NCI-H2029 (cell line): ENCODE measurements at places on chromosomes 2 and 18.
A peak's percentile ranks its signal among the peaks of the same experiment; 100 is the strongest.

DNA sequence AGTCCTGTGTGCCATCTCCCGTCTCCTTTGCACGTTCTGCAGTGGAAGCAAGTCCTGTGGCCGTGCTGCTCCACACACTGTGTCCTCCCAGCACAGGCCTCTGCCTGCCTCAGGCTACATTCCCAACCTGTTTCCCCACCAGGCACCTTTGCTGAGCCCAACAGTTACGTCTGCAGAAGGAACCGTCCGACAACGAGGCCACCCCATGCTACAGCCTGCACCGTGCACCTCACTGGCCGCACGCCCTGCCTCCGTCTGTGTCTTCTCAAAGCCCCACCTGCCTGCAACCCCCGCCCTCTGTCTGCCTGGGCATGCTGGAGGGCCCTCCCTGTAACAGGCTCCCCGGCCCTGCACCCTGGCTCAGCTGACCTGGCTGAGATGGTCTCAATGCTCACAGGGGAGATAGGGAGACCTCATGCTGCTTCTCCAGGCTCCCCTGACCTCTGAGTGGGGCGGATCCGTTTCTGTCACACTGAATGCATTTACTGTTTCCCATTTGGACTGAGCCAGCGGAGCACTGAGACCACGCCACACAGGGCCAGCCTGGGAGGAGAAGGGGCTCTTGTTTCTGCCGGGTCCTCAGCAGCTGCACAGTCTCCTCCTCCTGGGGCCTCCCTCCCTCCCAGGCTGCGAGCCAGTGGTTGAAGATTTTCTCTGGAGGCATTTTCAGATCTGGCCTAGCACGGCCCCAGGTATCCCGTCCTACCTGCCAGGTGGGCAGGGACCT is 109.1 kb upstream of the OTOS start:
- no peak for DNase-seq

GRCh38 chr2:233414777-233415570 is 60.7 kb downstream of the DGKD start:
- peak; percentile 71 for DNase-seq

DNA sequence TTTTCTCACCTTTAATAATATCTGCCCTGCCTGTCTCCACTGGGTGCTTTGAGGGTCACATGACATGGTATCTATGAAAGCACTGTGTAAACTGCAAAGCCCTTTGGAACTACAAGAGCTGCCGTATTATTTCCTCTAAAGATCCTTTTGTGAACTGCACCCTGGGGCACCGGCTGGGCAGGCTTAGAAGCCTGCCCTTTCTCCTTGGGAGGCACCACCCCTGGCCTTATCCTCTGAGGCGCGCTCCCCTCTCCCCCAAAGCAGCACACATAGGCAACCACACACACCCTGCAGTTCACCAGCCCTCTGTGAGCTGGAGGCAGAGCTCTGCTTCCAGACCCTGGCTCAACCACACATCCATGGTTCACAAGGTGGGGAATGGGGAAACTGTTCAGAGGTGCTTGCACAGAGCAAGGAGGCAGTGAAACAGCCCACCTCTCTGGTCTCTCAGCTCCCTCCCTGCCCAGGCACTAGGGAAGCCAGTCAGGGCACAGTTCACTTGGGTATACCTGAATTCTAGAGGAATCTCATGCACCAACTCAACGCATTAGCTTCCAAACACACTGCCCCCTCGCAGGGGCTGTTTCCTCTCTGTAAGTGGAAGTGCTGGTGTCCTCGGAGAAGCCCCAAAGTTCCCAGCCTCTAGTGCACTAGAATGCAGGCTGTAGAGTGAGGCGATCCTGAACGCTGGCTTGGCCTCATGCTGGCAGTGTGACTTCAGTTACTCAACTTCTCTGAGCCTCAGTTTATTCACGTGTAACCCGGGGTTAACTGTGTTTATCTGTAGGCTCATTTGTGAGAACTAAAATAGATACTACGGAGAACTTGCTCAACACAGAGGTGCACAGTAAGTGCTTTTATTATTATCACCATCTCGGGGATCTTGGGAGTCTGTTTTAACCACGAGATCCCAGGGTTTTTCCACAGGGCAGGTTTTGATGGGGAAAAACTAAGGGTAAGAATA is 11.0 kb downstream of the SIGLEC15 start:
- no peak for DNase-seq

DNA sequence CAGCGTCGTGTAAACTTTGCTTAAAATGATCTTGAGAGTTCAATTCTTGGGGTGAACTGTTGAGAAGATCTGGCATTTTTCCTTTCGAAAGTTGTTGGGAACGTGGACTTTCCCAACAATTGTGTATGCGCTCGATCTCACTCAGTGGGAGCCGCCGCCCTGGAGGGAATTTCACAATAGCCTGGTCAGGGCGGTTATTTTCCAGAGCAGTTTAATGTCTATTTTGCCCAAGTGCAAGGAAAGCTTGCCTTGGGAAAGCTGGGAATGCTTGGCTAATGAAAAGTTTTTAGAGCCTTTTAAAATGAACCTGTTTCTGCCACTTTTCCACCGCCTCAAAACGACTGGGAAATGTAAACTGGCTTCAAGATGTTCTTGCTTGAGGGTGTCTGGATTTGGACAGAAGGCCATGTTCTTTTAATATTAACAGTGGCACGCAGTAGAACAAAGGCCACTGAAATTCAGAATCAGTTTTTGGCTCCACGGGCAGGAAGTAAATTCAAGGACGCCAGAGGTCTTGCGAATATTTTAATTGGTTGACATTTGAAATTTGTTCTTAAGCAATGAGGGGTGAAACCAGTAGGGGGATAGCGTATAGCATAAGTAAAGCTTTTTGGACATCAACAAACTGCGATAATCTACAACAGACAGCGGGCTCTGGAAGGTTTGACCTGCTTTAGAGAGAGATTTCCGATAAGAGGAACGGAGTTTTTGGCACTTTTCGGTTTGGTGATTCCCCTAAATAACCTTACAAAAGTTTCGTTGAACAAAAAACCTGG is 1.2 kb downstream of the CFLAR start:
- DNase-seq = peak; percentile 55

DNA sequence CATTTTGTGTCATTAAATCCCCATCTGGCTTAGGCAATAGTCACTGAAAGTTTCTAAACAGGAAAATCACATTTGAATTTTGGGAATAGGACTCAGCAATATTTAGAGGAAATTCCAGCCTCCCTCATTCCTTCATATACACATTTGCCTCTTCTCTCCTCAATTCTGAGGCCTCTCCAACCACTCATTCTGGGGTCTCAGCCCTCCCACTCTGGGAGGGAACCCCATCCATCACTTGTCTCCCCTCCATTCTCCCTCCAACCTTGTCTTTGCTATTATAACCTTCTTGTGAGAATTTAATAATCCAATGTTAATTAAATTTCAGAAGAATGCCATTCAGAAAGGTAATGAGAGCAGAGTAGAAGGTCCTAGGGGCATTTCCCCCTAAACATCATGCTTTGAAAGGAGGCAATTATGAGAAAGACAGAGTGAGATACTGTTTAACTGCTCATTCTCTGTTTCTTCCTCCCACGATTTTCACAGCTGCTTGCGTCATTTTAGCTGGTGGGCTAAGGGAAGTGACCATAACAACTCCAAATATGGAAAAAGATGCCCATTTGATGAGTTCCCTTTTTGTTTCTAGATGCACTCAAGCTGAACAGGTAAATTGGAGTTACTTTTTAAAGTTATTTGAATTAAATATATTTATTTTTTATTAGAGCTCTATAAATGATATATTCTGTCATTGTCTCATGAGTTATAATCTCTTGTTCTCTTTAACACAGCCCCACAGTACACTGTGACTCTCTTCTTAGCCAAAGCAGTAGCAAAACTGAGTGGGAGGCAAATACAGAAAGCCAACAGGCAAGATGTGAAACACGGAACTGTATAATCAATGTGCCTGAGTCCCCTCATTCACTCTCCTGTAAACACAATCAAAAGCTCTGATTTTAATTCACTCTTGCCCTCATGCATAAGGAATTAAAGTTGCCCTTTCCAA is 135.1 kb downstream of the DLGAP1 start:
- DNase-seq = no peak

DNA sequence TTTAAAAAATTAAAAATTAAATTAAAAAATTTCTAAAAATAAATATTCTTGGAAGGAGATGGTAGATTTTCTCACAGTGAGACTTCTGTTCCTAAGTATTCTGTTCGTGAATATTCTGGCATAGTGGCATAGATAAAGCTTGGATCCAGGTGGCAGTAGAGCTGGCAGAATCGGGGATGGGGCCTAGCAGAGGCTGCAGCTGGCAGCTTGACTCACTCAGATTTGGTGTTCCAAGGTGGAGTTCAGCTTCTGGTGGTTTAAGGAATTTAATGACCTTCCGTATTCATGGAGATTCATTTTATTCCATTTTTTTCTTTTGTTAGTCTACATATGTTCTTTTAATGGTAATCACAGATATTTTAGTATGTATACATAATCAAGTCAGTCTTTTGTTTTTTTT is 19.9 kb downstream of the ARMC9 start:
- no peak for DNase-seq

DNA sequence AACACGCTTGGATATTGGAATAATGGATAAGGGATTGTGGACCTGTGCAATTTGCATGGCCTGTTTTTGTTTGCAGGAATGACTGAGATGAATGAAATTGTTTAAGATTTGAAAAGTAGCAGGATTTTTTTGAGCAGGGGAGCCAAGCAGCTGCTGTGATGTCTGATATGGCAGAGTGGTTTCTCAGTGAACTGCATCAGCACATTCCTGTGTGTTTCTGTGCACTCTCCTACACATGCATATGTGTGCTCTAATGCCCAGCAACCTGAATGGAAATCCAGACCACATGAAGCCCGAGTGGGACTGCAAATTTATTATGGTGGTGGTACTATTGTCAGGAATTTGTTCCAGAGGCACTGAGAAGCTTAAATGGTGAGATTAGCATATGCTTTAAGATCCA is 161.7 kb downstream of the PARD3B start:
- DNase-seq = no peak

GRCh38 chr2:793236-793635 is 116.0 kb upstream of the TMEM18 start:
- no peak for DNase-seq

GRCh38 chr2:191347881-191348280 is 102.7 kb downstream of the MYO1B start:
- DNase-seq = no peak

DNA sequence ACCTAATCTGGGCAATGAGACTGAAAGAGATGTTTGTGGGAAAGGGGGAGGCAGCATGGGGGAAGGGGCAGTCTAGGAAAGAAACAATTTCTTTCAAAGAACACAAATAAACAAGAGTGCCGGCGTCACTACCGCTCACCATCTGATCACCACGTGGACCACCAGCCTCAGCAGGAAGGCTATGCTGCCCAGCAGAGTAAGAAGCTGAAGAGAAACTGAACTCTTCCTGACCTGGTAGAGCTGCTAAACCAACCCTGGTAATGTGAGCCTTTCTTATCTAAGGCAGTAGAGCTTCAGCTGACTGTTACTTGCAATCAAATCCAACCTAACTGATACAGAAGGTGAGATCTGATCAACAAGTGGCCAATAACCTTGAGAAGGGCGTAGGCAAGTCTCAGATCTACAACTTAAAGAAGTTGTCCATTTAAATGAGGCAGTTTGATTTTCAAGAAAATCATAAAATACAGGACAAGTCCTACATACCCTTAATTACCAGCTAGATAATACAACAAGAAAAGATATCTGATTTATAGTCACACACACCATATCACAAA is 44.2 kb upstream of the SPTBN1 start:
- no peak for DNase-seq

DNA sequence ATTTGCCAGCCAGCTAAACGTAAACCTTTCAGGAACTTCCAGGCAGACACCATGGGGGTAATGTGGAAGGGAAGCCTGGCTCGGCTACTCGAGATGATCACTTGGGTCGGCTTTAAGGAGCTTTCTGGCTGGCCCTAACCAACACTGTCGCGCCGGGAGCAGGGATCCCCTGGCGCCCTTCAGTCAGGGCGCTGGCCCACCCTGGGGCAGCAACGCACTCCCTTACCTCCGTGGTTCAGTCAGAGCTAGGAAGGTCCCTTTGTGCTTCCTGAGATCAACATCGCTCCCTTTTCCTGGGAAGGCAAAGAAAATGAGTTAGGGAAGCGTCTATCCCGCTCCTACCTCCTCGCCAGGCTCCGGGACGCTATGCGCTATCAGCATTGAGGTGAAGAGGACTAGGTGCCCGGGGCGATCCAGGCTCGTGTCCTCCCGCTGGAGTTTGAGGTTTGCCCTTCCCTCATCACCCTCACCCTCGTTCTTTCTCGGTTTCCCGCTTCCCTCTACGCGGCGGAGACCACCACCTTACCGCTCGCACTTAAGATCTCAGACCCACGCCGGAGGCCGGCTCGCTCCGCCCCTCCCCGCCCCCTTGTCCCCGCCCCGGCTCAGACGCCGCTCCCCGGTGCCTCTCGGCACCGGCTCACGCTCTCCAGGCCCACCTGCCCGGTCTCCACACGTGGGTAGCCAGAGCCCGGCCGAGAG is 449 bp upstream of the ATRAID start:
- DNase-seq = no peak

DNA sequence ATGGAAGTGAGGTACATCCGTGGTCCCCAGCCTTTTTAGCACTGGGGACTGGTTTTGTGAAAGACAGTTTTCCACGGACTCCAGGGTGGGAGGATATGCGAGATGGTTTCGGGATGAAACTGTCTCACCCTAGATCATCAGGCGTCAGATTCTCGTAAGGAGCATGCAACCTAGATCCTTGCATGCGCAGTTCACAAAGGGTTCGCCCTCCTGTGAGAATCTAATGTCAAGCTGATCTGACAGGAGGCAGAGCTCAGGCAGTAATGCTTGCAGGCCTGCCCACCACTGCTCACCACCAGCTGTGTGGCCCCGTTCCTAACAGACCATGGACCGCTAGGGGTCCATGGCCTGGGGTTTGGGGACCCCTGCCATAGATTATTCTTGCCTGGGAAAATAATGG is 11.6 kb downstream of the B3GNT2 start:
- DNase-seq = no peak

DNA sequence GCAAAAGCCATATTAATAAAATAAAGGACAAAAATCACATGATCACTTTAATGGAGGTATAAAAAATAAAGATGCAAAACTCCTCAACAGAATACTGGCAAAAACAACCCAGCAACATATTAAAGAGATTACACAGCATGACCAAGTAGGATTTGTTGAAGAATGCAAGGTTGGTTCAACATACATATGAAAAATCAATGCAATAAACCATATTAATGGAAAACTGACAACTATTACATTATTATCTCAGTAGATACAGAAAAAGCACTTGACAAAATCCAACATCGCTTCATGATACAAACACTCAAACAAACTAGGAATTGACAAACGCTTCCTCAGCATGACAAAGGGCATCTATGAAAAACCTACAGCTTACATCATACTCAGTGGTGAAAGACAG is 76.7 kb downstream of the CRACDL start:
- DNase-seq = no peak

- DNase-seq = peak; percentile 56
Measured at GRCh38 chr2:176768185-176768584, 444.4 kb upstream of the HNRNPA3 start.

- no peak for DNase-seq
Measured at GRCh38 chr2:129859175-129859574, 120.3 kb upstream of the RAB6C start.

DNA sequence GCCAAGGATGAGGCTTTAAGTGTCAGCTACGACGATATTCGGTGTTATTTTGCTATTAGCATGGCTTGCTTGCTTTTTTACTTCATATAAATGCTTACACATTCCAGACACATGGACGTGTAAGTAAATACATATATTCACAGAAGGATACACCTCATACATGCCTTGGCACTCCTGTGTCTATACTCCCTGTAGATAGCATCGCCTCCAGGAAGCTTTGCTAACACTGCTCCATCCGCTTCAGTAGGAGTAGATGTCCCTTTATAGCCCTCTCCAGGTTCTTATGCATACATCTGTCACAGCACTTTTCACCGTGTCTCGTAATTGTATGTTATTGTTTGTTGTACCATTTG is 27.5 kb upstream of the KCTD1 start:
- no peak for DNase-seq

- DNase-seq = no peak
Measured at GRCh38 chr18:7987284-7987976, 420.3 kb downstream of the PTPRM start.
